ENCODE measurements at places on chromosomes 16 and 17.

DNA sequence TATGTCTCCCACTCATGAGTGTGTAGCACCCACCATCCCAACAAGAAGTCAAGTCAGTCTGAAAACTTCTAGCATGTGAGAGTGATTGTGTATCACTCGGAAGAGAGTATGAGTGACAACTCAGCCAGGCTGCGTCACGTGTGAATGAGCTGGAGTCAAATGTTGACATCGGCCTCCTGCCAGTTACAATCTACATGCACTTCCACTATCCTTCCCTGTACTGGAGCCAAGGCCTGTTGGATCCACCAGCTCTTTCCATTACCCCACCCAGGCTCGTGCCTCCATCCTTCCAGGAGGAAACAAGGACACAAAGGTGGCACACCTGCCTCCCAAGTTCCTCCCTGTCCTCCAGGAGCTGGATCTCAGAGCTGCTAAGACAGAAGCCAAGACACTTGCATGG is 64.5 kb downstream of the ASIC2 start:
- no peak for DNase-seq

- no peak for DNase-seq
These were observed 42.2 kb downstream of the ATP2C2 start for GRCh38 chr16:84410361-84411138.

DNA sequence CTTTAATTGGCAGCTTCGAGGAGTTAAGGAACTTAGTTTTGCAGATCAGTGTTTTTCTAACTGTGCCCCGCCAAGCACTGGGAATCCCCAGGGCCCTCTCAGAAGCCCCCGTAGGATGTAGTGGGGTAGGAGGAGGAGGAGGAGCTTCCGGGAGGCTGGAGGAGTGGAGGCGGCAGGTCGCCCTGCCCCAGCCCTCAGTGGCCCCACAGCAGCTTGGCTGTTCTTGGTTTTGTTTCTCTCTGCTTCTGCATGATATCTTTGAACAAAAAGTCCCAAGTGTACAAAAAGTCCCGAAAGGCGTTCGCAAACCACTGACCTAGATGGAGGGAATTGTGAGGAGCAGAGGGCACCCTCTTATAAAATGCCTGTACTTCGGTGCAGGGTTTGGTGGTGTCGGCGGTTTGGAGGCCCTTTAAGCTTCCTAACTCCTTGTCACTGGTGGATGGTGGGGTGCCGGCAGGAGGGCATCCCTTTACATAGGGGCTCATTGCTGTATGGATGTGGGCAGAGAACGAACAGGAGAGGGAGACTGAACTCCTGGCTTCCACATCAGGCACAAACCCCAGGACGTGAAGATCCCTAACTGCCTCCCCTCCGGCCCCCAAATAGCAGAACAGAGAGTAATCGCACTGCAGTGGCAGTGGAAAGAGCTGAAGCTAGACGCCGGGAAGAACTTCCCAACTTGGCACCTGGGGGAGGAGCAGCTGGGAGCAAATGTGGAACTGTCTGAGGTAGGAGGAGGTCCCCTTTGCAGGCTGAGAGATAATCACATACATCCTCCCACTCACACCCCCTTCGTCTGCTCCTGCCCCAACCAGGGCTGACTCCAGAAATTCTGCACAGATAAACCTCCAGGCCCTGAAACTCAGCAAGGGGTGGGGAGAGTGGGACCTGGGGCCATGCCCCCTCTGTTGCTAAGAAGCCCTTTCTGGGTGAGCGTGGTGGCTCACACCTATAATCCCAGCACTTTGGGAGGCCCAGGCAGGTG is 20.1 kb downstream of the EPOP start:
- DNase-seq: no peak

DNA sequence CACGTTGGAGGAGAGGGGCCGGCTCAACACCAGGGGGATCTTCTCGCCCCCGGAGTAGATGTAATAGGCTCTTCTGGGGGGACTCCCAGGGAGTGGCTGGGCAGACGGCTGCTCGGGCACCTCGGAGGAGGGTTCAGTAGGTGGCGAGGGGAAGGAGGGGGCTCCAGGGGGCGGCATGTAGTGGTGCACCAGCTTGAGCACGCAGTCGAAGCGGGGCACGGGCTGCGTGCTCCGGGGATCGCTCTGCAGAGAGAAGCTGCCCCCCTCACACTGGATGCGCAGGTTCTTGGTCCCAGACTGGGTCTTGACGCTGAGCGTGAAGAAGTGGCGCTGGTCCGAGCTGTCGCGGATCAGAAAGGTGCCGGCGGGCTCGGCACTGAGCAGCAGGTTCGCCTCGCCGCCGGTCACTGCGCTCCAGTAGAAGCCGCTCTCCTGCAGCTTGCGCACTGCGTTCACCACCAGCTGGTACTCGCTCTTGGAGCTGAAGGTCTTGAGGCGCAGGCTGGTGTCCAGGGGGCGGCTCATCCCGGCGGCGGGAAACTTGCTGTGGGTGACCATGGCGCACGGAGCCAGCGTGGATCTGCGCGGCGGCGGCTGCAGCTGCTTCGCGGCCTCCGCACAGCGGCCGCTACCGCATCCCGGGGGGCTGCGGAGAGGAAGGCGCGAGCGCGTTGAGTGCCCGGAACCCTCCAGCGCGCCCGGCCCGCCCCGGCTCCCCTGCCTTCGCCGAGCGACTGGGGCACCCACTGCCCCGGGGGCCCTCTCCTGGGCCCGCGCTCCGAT is 1.1 kb downstream of the SOCS3 start:
- no peak for DNase-seq

DNA sequence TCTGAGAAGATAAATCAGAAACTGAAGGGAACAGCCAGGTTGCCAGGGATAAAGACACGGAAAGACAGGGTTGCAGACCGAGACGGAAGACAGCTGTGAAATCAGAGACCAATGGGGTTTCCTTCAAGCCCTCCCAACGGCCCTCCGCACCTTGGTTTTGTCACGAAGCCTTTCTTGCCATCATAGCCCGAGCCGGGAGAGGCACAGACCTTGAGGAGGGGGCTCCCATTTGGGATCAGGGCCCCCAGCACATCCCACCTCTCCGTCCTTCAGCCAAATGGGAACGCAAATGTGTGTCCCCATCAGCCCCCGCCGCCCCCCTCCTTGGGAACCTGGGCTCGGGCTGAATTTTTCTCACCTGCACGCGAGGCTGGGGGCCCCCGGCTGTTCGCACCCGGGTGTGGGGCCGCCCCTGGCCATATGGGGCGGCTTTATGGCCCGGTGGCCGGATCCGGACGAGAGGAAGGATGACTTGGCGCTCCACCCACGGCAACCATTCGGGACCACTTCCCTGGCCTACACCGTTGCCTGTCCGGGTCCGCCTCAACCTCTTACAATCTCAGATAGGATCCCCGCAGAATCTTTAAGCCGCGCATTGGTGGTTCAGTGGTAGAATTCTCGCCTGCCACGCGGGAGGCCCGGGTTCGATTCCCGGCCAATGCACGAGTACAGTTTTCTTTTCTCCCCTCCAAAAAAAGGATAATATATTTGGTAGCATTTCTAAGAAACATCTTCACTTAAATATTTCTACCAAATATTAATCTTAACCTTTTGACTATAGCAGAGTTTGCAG is 1.4 kb upstream of the HES7 start:
- no peak for DNase-seq

- peak; percentile 78 for DNase-seq
These were observed 24.8 kb upstream of the NSRP1 start for GRCh38 chr17:30091771-30092170.

Data from renal cortical epithelial cell (primary cell).